Renal cortex interstitium (tissue), 15 donors: ENCODE measurements at places on chromosomes 3 and 15.

- DNase-seq: no peak
Measured at GRCh38 chr3:119542168-119542767, 17.1 kb downstream of the CD80 start.

- no peak for DNase-seq
Measured at GRCh38 chr3:9404680-9405079, 7.3 kb downstream of the SETD5 start.

- no peak for DNase-seq
Measured at GRCh38 chr3:185750015-185750414, 74.8 kb downstream of the IGF2BP2 start.

- peak; percentile 65 for DNase-seq
Measured at GRCh38 chr15:75801859-75802593, 41.2 kb upstream of the UBE2Q2 start.
